ENCODE measurements at places on chromosomes 6 and 20.

- no peak for DNase-seq
Measured at GRCh38 chr6:11258260-11259237, 26.1 kb upstream of the NEDD9 start.

DNA sequence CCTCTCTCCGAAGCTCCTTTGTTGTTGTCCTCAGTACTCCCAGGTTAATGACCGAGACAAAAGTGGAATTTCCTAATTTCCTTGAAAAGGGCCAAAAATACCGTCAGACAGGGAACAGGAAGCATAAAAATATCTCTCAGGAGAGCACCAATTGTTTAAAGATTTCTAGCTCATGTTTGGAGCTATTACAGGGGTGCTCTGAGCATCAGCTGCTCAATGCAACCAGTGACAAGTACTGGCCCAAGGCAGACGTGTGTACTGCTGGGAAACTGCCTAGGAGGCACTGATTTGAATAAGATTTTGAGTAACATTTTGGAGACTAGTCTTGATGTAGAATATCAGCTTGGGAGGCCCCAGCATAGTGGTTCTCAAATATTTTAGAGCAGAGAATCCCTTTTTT is 17.3 kb downstream of the LAMA4 start:
- DNase-seq: no peak

DNA sequence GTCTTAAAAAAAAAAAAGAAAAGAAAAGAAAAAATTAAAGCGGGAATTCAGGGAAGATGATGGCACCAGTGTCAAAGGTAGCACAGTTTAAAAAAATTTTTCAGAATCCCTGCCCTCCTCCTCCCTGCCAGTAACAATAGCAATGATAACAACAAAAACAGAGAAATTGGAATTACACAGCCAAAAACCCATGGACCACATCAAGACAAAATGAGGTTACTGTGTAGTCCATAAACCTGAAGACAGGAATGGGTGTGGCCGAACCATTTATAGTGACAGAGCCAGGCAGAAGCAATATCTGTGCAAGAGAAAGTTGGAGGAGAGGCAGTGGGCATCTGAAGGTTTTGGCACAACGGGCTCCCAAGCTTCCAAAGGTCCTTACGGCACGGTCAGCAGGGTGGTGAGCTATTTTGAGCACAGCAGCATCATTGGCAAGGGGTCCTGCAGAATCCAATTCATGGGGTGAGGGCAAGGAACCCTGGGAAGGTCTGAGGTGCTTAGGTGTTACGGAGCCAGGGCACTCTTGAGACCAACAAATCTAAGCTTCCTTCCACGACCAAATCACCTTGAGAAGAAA is 202.3 kb downstream of the GMPR start:
- DNase-seq: no peak

DNA sequence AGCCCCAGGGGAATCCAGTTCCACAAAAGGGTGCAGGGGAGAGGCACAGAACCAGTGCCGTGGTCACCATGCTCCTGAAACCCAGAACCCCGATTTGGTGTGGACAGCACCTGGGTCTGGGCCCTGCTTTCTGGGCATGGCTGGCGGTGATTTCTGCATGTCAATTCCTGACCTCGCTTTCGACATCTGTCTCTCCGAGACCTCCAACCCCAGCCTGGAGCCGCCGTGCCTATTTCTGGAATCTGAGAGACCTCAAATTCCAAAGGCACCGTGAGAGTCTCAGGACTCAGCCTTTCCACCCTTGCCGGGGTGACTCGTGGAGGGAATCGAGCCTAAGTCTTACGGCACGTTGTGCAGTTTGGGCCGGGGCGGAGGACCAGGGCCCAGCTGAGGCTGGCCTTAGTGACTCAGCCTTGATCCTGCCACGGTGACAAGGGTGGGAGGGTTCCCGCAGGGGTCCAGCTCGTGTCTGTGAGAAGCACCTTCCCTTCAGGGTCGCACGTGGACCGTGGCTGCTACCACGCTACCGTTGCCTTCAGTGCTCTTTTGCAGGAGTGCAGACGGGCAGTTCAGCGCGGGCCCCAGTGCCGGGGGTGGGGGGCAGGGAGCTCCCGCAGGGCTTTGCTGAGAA is 133.7 kb downstream of the PXDC1 start:
- no peak for DNase-seq

DNA sequence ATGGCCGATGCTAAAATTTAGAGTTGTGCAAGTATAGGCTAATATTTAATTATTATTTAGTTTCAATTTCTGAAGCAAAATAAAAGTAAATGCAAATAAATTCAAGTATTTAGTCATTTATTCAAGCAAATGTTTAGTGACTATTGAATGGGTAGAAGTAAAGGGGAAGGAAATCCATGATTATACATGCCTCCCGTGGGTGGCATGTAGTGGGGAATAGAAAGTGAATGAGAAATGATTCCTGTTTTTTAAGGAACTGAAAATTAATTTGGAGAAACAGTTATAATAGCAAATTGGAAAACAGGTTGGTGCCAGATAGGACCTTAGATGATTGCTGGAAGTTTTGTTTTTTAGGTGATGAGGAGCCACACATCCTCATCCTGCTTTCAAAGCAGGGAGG is 35.4 kb downstream of the FAM229B start:
- no peak for DNase-seq
